ENCODE measurements at places on chromosomes 5 and 9.

GRCh38 chr5:150069672-150070627 is 16.4 kb downstream of the CSF1R start:
- no peak for DNase-seq

- no peak for DNase-seq
Observed at GRCh38 chr5:121055586-121055985, 591.5 kb downstream of the PRR16 start.

DNA sequence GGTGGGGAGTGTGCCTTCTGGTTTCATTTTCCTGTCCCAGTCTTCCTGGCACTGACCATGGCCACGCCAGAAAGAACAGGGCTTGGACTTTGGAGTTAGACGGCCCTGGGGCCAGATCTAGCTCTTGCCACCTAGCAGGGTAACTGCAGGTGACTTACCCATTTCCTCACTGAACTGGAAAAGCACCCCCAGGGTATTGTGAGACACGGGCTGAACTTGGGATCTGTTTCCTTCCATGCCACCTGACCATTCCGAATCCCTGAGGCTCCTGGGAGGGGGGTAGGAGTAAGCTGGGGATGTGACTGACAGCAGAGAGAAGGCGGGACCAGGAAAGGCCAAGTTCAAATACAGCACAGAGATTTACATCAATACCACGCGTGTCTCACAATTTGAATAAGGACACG is 9.4 kb downstream of the HNRNPAB start:
- no peak for DNase-seq

DNA sequence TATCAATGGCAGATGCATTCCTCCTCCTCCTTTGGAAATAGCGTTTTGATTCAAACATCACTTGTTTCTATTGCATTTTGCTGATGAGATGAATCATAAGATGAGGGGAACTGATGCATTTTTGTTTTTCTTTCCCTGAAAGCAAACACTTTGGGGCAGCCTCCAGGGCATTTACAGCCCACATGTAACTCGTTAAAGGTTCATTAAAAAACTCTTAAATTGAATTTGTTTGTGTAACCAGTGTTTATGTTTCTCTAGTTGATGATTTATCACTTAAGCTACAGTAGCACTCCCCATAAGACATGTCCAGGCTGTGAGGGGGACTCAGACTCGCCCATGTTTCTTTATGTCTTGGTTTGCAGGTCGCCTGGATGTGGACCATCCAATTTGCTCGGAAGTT is 246.1 kb upstream of the ANKH start:
- DNase-seq = no peak

- no peak for DNase-seq
Observed at GRCh38 chr5:89181546-89181945, 298.6 kb upstream of the MEF2C start.

DNA sequence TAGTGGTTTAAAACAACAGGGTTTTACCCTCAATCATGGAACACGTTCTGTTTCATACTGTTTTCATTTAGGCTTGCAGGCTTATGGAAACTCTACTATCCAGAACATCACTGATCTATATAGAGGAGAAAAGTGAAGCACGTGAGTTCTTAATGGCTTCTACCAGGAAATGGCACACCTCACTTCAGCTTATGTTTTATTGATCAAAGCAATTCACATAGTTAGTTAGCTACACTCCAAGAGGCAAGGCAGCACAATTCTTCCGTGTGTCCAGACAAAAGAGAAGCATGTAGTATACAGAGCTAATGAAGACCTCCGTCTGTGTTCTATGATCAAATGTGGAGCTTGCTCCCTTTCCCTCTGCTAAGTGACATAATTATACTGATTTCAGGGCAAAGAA is 353.3 kb upstream of the CD180 start:
- DNase-seq = no peak

- no peak for DNase-seq
Observed at GRCh38 chr9:111604054-111604615, 4.7 kb upstream of the PTGR1 start.

DNA sequence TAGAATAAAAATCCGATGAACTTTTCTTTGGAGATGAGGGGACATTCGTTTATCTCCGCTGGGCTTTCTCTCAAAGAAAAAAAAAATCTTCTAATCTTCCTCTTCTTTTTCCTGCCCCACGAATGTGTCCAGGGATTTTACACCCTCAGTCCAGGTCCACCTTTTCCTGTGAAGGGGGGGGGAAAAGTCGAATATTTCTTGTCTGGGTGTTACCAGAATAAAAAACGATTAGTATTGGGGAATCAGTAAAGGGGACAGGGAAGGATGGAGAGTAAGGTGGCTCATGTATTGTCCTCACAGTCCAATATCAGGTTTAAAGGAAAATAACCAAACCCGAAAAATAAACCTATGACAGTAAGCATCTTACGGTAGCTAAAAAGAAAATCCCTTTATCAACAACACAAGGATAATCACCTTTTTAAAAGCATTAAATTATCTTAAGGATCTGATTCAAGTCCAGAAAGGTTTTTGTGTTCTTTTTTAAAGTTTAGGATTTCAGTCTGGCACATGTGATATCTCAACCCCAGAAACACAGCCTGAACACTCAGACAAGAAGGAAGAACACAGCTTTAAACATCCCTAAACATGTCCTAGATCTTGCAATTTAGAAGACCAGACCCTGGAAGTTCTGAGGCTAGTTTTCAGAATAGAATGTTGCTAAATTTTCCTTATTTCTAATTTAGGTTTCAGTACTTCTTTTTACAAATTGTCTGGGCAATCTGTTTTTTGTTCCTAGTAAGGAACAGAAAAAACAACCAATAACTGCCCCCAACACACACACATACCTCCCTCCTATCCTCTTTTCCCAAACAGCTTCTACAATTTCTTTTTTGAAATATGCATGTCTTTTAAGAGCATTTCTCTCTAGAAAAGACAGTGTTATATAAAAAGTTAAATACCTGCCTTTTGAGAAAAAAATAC is 1.2 kb downstream of the ZNF608 start:
- DNase-seq = no peak

DNA sequence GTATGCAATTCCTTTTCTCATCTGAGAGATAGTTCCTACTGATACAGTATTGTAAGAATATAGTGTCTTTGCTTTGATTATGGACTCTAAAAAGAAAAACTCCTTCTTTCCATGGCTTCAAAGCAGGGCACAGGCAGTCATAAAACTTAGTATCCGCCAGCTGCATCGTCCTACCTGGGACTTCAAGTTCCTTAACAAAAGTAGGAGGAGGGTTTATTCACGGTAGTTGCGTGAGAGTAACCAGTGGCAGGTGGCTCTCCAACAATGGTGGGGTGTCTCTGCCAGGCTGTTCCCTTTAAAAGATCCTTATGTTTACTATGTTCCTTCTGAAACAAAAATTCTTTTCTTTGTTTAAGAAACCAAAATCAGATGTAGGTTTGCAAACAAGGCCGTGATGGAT is 173.5 kb upstream of the DMAC1 start:
- no peak for DNase-seq

GRCh38 chr5:168123631-168124528 is 167.6 kb upstream of the WWC1 start:
- DNase-seq = no peak

DNA sequence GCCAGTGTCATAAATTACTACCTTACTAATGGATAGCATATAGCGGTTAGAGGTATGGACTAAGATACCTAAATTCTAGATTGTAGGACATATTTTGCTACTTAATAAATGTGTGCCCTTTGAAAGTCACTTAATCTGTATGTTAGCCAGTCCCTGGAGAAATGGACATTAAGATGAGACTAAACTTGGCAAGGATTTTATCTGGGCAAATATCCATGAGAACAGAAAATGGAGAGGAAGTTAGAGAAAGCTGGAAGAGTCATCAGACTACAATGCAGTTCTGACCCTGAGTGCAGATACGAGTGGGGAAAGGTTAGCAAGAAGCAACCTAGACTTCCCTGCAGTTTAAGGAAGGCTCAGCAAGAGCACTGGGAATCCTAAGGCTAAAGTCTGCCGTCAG is 33.0 kb downstream of the TBCA start:
- DNase-seq = no peak

DNA sequence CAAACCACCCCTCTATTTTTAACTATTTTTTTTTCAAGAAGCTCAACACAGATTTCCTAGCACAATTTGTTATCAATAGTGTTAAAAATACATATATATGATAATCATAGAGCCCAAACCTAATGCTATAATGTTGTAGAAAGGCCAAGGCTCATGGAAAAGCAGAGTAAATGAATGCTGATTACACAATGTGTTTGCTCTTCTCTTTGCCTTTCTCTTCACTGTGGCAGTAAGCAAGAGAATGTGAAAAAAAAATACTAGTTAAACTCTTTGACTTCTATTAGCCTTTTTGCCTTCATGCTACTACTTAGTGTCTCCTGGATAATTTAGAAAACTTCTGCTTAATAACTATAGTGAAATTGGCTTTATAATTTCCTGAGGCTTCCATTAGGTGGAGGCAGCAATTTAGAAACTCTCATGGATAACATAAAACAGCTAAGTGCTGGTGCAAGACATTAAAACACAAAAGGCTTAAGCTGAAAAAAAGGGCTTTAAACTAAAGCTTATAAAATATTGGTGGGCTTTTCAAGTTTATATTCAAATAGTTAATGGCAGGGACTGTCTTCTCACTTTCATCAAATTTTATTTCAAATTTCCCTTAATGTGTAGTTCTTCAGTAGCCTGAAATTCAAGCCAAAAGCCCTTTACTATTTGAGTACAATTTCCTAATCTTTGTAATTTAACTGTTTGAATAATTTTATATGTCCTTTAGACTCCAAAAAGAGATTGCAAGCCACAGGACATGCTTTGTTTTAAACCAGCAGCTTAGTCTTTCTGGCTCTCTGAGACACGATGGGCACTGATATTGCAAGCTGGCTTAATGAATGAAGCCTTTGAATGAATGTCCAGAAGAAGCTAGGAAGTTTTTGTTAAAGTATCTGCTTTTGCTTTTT is 2031.8 kb upstream of the CDH6 start:
- DNase-seq = no peak

- no peak for DNase-seq
Observed at GRCh38 chr5:109412981-109413402, 3.2 kb upstream of the PJA2 start.

DNA sequence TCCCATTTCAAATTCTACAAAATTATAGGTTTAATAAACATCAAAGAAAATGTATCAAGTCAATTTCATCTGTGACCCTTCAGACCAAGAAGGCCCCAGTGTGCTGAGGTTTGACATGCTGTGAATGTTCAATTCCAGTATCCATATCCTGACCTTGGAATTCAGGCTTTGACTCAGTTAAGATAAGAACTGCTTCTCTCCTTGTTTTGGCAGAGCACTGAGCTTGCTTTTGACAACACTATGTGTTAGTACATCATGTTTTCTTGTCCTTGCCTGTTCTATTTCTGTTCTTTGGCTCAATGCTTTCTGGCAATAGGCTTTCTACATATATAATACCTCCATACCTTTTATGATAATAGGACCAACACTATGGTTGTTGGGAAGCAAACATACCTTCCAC is 105.6 kb downstream of the PLCXD3 start:
- no peak for DNase-seq

DNA sequence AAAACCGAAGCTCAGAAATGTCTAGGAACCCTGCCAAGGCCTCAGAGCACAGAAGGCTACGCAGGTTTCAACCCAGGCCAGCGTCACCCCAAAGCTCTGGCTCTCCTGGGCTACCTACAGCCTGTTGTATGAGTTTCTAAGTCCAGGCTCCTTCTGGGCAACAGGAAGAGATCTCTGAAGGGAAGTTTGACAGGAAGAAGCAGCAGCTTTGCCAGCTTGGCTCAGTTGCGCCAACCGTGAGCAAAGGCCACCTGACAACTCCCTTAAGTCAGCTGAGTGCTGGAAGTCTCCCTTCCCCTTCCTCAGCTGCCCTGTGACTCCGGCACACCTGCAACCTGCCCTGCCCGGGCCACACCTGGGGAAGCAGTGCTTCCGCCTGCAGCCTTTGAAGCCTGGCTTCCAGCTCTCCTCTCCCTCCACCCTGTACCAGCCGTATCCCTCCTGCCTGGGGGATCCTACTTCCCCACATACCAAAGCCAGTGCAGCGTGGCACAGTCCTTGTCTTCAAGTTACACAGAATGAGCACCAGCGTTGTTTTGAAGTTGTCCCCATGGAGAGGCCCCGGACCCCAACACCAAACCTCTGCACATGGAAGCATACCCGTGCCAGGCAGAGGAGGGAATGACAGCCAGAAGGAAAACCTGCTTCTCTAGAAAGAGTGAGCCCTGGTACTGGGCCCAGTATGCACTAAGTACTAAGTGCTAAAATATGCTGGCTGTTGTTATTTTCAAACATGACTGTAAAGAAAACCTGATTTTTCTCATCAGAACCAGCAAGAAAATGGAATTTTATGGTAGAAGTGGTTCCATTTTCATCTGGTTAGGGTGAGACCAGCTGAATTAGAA is 36.5 kb downstream of the SHB start:
- no peak for DNase-seq

DNA sequence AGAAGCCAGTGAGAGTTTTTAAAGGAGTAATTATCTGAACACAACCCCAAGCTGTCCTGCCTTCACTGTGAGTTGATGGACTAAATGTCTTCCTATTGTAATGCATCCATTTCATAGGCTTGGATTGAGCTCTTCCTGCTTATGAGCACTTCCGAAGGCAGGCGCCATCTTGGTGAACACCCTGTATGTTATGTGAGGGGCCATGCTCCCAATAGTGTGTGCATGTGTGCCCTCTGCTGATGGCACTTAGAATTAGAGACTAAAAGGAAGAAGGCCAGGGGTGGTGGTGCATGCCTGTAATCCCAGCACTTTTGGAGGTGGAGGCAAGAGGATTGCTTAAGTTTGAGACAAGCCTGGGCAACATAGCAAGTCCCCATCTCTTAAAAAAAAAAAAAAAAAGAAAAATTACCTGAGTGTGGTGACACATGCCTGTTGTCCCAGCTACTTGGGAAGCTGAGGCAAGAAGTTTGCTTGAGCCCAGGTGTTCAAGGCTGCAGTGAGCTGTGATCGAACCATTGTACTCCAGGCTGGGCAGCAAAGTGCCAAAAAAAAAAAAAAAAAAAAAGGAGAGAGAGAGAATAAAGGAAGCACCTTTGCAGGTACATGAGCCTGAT is 65.0 kb downstream of the C9orf152 start:
- no peak for DNase-seq

GRCh38 chr5:228886-229285 is 10.8 kb downstream of the SDHA start:
- no peak for DNase-seq

DNA sequence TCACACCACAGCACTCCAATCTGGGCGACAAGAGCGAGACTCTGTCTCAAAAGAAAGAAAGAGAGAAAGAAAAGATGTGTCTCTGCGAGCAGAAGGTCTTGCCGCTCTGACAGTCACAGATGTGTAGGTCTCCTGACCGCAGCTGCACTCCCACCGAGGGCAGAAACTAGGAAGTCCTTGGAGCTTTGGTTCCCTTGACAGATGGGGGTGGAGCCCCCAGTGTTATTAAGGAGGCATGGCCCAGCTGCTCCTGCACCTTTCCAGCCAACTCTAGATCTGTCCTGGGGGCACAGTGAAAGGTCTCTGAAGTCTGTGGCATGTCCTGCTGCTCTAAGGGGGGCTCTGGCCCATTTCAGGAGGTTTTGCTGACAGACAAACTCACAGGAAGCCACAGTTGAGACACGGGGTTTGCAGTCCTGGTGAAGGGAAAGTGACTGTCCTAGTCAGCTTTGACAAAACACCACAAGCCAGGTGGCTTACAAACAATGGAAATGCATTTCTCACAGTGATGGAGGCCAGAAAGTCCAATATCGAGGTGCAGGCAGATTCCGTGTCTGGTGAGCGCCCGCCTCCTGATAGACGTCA is 9.0 kb upstream of the DIPK1B start:
- DNase-seq = no peak

- DNase-seq = no peak
Observed at GRCh38 chr9:121851641-121852091, 200.2 kb downstream of the DAB2IP start.
